Endothelial cell (in vitro differentiated cells): ENCODE measurements at places on chromosomes 13 and 19. TPM values are rescaled to one million over a fixed set of nuclear protein-coding genes. Genes with fewer than 3 reads are reported as not detected.

The ZNF700 gene
- total RNA-seq = 0.18 TPM

The CASP14 gene
- total RNA-seq = not detected

- no peak for DNase-seq
Measured at GRCh38 chr13:94596575-94596971, 621 bp upstream of the TGDS start.

- DNase-seq = no peak
Measured at GRCh38 chr13:27372896-27373295, 51.5 kb upstream of the GTF3A start.

DNA sequence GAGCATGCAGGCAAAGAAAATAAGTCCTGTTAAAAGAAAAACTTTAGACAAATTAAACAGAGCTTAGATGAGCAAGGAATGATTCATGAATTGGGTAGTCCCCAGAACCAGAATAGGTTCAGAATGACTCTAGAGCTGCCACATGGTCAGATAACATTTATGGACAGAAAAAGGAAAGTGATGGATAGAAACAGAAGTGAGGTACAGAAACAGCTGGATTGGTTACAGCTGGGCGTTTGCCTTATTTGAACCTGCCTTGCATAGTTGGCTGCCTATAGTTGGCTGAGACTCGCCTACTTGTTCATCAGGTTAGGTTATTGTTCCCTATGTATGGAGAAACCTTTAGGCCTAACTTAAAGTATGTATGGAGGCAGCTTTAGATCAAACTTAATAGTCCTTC, 35.4 kb downstream of the WDFY2 start:
- DNase-seq = no peak
